ENCODE measurements at places on chromosomes 11 and 22.

- no peak for DNase-seq
Measured at GRCh38 chr11:16807306-16807705, 68.9 kb downstream of the C11orf58 start.

DNA sequence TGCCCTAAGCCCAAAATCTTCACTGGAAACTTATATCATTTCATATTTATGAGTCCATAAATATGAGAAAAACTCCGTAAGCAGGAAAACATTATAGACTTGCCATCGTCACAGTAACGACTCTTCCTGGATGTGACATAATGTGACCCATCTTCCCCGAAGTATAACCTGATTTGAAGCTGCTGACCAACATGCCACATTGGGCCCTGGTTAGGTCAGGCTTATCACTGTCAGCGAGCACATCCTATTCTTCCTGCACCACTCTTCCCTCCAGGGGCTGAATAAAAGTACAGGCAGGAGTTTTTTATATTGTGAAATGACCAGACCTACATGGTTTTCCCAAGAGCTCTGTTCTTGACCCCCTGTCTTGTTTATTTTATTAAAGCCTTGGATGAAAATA, 12.1 kb upstream of the BLID start:
- no peak for DNase-seq

DNA sequence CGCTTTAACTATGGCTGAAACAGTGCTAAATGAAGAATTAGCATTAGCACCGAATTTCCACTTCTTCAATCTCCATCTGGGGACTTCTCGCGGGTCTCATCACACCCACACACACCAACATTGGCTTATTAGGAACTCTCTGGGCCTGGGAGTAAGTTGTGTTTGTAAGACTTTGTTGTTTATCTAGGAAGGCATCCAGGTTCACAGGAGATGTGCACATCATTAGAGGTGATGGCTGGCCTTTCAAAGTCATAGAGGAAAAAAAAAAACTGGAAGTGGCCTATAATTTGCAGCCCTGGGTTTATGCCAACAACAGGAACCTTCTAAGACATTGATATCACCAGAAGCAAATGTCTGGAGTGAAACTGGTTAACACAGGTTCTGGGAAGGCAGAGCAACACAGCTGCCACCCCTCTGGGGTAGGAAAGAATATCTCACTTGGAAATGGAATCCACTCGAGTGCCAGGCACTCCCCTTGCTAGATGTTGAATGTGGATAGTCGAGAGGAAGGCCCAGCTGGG, 84.5 kb downstream of the TRAF6 start:
- no peak for DNase-seq

GRCh38 chr22:36012332-36012731, 16.3 kb downstream of the RBFOX2 start:
- no peak for DNase-seq

All from NCI-H2227 treated with DMSO at 0.1 percent for 48 hours (cell line).